Stimulated activated CD4-positive, alpha-beta T cell treated with anti-CD3 and anti-CD28 coated beads, Interleukin-4, amount 100 ng/mL, for 48 hours (primary cell): ENCODE measurements at places on chromosomes 2 and 18.
A peak's percentile ranks its signal among the peaks of the same experiment; 100 is the strongest.

DNA sequence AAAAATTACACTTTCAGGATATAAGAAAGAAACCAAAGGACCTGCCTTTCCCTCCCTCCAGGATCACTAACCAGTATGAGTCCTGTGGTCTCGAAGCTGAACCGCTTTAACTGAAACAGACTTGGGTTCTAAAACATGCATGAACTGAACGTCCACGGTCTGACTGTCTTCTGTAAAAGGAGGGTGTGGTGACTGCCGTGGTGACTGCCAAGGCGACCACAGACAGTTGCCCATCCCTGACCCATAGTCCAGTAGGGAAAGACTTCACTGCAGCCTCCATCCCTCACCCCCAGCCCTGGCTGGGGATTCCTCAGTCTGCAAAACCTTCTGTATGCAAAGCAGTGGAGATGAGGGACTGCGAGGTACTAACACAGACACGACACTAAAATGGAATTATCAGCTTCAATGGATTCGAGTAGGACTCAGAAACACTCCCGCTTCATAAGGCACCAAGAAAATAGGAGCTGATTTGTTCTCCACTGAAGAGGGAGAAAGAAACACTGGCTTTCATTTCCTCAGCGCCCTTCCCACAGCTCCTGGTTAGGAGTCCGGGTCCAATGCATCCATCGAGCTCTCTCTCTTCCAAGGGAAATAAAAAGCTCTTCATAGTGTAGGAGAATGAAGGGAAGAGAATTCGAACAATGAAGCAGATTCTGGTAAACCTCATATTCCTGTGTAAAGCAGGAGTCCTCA is 197.2 kb downstream of the HDAC4 start:
- no peak for DNase-seq

DNA sequence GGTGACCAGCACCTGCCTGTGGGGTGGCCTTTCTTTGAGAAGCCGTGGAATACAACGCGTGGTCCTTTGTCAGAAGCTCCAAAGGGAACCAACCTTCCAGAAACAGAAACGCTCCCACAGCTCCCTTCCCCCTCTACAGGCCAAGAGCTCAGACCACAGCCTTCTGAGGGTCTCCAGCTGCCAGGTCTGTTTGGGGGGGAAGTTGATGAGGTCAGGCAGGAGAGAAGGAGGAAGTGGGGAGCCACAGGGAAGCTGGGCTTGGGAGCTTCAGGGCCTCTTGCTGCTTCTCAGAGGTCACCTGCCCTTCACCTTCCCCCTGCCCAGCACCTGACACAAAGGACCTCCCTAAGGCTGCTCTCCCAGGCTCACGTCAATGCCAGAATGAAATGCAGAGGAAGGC is 287.7 kb upstream of the ID2 start:
- DNase-seq, result no peak

GRCh38 chr2:235605312-235606003 is 111.6 kb downstream of the AGAP1 start:
- DNase-seq, result no peak

DNA sequence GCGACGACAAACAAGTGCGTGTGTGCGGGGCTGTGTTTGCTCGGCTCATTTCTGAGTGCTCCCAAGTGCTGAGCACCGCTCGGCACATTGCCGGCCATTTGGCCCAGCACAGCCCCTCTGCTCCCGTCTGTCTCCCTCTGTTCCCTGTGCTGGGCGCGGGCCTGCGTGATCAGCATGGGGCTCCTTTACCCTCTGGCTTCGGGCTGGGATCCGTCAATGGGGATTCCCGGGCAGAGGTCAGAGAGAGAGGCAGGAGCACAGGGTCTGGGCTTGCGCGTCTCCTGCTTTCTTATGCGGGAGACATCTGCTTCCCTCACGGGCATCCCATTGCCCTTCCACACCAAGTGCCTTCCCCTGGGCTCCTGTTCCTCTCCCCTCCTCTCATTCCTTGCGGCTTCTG is 234.0 kb downstream of the ACKR3 start:
- no peak for DNase-seq

- no peak for DNase-seq
Measured at GRCh38 chr2:59584958-59585357, 968.5 kb downstream of the BCL11A start.

- DNase-seq, result no peak
Measured at GRCh38 chr18:76445741-76446232, 49.3 kb downstream of the ZNF516 start.

DNA sequence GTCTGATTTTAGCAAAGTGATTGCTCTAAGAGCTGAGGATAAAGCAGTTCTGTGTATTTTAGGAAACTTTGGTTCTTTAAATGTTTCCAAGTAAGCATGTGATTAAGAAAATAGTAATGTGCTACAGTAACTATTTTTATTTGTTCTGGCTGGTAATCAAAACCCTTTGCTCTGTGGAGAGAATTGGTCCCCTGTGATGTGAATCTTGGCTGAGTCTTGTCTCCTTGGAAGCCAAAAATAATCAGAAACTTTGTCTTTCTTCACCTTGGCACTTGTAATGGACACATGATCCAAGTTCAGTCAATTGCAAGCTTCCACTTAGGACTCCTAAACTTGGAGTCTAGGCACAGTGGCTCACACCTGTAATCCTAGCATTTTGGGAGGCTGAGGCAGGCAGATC is 422.7 kb upstream of the CDH20 start:
- no peak for DNase-seq

GRCh38 chr2:105179469-105180372 is 61.8 kb upstream of the GPR45 start:
- DNase-seq, result no peak

DNA sequence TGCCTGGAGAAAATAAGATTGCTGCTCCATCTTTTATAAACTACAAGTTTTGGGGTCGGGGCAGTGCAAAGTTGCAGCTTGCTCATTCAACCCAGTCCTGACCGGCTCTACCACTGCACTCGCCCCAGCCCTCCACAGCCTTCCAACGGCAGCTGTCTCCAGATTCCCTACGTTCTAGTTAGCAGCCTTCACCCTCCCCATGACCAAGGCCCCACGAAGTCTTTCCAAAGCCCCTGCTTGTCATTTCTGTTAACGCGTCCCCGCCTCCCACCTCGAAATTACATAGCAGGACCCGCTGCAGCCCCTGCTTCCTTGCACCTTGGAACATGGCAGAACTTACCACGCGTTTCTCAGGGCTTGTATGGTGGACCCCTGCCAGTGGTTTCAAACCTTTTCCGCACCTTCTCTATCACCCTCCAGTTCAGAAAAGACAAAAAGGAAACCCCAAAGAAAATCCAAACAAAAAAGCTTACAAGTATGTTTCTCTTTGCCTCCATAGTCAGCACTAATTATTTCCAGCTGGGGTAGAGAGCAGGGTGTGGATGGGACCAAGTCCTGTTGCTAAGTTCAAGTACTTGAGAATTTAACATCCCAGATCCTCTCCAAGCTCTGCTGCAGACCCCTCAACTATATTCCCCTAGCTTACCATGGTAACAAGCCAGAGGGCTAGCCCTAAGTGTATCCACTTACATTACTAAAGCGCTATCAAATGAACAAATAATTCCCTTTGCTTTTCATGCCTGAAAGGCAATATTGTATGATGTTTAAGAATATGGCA is 161.5 kb downstream of the TGIF1 start:
- DNase-seq, result no peak

DNA sequence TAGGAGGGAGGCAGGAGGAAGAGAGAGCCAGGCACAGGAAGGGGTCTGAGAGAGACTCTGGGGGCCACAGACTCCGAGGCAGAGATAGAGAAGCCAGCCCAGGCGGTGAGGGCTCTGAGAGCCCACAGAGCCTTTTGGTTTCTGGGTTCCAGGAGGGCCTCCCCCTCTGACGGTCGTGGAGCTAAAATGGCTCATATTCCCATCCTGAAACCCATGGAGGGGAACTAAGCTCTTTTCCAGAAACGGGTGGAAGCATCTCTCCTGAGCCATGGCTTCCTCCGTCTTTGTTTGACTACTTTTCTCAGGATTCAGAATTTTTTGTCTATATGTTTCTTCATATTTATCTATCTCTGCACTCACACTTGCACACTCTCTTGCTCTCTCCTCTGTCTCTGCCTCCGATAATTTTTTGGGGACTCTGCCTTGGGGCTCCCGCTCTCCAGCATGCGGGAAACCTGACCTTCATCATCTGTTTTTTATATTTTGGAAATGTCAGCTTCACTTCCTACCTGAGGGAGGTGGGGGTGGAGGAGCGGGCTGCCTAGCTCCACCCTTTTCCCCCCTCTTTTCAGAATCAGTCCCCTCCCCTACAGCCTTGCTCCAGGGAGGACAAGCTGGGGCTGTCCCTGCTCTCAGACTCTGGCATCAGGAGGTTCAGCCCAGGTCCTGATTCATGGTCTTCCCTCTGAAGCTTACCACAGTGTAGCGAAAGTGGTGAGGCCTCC is 5.0 kb upstream of the PKDCC start:
- no peak for DNase-seq

GRCh38 chr2:230706966-230707365 is 5.7 kb upstream of the CAB39 start:
- no peak for DNase-seq

GRCh38 chr2:25323610-25324189 is 18.0 kb downstream of the DNMT3A start:
- DNase-seq, result no peak

DNA sequence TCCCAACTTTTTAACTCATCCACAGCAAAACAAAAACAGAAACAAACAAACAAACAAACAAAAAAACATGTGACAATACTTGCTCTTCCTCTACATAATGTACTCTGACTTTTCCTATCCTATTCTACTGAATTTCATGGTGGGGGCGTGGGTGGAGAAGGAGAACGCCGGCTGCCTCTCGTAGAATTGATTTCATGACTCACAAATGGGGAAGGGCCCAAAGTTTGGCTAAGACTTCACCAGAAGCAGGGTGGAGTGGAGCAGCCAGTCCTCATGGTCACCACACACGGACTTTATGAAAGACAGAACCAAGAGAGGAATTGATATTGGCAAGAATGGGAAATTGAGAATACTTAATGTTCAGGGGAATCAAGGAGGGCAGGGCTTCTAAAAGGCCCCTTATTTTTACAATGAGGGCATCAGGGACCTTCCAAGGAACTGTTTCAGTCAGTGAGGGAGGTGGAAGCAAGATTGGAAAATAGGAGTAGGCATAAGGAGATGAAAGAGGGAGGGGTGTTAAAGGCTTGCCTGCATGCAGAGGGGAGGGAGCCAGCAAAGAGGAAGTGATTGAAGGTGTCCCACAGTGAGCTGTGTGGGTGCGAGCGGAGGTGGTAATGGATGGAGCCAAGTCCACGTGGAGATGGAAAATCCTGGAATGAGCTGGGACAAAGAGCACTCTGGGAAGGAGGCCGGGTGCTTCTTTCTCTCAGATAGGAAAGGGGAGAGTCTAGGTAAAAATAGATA is 27.9 kb downstream of the MARCHF4 start:
- no peak for DNase-seq

- DNase-seq, result peak; percentile 45
Measured at GRCh38 chr2:234550511-234551107, 53.7 kb upstream of the ARL4C start.

GRCh38 chr2:60119778-60120177 is 433.7 kb downstream of the BCL11A start:
- no peak for DNase-seq

DNA sequence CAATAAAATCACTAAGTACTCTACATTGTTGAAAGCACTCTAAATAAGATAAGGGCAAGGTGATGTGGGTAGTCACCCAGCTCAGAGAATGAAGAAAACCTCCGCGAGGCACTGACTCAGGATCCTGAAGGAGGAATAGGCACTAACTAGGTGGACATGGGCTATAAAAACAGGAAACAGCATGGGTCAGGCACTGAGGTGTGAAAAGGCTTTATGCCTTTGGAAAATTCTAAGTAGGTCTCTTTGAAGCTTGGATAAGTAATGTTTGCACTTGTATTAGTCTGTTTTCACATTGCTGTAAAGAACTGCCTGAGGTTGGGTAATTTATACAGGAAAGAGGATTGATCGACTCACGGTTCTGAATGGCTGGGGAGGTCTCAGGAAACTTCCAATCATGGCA is 161.6 kb downstream of the EPHA4 start:
- DNase-seq, result no peak

GRCh38 chr2:39718483-39718882 is 52.8 kb downstream of the TMEM178A start:
- DNase-seq, result no peak

- DNase-seq, result no peak
Measured at GRCh38 chr2:150162241-150162942, 325.1 kb downstream of the RND3 start.

DNA sequence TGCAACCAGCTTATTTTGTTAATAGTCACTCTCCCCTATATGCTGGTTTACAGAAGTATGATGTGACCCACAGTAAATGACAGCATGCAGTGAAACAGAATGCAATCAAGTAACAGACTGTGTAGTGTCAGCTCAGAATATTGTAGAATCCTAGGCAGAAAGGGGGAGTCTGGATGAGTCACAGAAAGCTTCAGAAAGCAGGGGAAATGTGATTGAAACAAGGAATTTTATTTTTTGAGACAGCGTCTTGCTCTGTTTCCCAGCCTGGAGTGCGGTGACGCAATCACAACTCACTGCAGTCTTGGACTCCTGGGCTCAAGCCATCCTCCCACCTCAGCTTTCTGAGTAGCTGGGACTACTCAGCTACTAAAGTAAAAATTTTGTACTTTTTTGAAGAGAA is 219.9 kb upstream of the FBXO11 start:
- DNase-seq, result no peak

DNA sequence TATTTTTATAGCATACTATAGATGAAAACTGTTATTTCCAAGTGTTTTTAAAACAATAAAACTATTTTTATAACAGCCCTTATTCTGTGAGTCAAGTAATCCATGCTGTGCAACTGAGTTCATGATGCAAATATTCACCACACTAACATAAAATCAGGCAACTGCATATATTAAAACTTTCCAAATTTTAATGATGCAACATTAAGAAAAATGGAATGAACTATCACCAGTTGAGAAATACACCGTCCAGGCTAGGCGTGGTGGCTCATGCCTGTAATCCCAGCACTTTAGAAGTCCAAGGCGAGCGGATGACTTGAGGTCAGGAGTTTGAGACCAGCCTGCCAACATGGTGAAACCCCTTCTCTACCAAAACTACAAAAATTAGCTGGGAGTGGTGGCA is 114.5 kb downstream of the CDH2 start:
- no peak for DNase-seq

GRCh38 chr2:121969166-121969565 is 213.7 kb downstream of the TSN start:
- no peak for DNase-seq

GRCh38 chr2:207077266-207077665 is 88.5 kb downstream of the KLF7 start:
- no peak for DNase-seq

- peak; percentile 54 for DNase-seq
Measured at GRCh38 chr2:190881598-190882410, 1.2 kb downstream of the GLS start.

- no peak for DNase-seq
Measured at GRCh38 chr2:136126421-136126926, 8.5 kb upstream of the CXCR4 start.

- no peak for DNase-seq
Measured at GRCh38 chr18:11175266-11175979, 26.1 kb upstream of the PIEZO2 start.

DNA sequence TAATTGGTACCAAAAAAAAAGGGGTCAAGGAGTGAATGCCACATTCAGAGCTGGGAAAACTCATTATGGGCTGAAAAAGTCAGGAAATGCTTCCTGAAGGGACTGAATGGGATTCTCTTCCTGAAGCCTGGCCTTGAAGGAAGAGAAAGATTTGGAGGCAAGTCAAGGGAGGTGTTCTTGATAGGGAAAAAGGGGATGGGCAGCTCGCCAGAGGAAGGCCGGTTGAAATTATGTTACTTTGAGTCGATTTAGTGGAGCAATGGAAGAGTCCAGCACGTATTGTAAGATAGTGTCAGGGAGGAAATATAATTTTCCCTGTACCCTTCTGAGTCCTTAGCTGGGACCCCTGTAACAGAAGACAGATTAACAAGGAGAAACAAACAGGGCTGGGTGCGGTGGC is 115.3 kb upstream of the STPG4 start:
- DNase-seq, result no peak

GRCh38 chr18:59142274-59142673 is 2.6 kb downstream of the SEC11C start:
- no peak for DNase-seq
